ENCODE measurements at places on chromosomes 2 and 18.

GRCh38 chr2:111884592-111884964 is 585 bp upstream of the ANAPC1 start:
- DNase-seq, result no peak

DNA sequence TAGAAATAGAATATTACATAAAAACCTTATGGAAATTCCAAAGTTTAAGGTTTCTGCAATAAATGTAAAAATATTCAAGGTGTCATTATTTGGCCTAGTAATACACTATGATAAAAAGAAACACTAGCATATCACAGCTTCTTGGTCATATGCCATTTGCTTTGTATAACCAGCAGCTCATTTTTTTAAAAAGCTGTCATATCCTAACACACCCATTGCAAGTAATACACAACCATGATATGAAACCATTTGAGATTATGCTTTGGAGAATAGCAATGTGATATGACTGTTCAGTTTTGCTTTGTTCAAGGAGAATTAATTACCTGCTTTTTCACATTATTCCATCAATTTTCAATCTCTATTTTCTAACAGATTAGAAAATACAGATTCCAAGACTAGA is 149.0 kb downstream of the IKZF2 start:
- DNase-seq, result no peak

- no peak for DNase-seq
Observed at GRCh38 chr18:59575995-59576394, 121.2 kb downstream of the CCBE1 start.

- DNase-seq, result no peak
Observed at GRCh38 chr2:176461098-176461808, 192.0 kb downstream of the MTX2 start.

- DNase-seq, result no peak
Observed at GRCh38 chr2:36356990-36357846, 1.6 kb downstream of the CRIM1 start.

DNA sequence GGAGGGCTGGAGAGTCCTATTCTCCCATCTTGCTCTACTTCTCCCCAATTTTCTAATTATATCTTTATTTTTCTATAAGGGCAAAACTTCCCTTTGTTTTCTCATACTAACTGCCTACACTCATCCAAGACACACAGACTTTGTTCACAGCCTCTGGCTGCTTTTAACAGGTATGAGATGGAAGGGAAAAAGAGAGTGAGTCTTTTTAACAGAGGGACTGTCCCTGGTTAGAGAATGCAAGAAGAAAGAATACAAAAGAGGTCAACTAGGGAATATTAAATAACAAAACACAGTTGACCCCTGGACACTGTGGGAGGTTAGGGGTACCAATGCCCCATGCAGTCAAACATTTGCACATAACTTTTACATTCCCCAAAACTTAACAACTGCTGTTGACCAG is 41.8 kb downstream of the SP100 start:
- no peak for DNase-seq

GRCh38 chr2:215816424-215816823 is 196.9 kb downstream of the MREG start:
- DNase-seq, result no peak

- DNase-seq, result no peak
Observed at GRCh38 chr2:36068086-36068485, 287.5 kb upstream of the CRIM1 start.

- DNase-seq, result no peak
Observed at GRCh38 chr2:42865884-42866881, 73.8 kb upstream of the HAAO start.

DNA sequence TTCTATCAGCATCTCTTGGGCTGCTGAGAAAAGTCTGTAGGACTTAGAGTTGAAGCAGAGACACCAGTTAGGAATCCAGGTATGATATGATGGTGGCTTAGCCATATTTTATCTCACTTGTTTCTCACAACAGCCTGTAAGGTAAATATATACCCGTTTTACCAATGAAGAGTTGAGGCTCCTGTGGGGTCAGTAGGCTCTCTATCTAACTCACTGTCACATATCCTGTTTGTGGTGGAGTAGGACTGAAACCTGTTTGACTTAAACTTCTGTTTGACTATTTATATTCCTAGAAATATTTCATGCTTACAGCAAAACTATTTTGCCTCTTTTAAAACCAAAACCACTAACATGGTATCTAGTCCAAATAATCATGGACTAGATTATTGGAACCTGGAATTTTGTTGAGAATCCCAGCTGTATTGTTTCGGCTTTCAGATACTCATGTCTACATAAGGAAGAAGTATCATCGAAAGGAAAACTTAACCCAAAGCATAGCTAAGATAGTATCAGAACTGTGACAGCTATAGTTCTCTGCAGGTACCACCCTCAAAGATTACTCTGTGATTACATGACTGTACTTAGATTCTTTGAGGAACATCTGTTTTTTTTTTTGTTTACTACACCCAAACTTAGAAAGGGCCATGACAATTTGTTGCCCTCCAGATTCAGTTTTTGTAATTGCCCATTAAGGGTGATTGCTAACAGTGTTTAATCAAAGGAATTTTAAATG is 216.1 kb upstream of the THUMPD2 start:
- no peak for DNase-seq

DNA sequence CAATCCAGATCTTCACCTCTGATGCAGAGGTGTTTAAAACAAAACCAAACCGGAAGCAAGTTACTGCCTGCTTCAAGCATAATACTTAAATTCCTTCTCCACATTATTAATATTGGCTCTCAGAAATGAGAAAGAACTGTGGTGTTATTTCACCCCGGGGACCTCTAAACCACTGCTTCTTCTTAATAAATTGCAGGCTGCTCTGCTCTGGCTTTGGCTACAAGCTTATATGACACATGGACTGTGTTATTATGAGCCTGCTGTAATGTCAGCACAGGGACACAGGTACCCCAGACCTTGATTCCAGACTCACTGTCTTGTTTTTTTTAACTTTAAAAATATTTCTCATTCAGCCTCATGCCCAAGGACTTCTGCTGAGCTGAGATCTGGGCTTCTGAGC is 45.1 kb downstream of the ST6GAL2 start:
- no peak for DNase-seq

DNA sequence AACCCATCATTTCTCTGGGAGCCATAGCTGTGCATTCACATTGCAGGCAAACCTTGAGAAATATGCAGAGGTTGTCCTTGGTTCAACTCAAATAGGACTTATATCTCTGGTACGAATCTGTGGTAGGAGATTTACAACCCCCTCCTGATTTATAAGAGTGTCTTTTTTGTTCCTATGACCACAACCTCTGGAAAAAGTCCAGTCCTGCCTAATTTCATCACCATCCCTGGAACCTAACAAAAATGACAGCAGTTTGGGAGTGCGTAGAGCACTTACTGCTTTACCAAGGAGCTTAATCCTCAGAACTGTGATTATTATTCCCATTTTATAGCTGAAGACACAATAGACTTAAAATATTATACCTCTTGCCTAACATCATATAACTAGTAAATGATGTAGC is 66.5 kb downstream of the VWC2L start:
- DNase-seq, result no peak

DNA sequence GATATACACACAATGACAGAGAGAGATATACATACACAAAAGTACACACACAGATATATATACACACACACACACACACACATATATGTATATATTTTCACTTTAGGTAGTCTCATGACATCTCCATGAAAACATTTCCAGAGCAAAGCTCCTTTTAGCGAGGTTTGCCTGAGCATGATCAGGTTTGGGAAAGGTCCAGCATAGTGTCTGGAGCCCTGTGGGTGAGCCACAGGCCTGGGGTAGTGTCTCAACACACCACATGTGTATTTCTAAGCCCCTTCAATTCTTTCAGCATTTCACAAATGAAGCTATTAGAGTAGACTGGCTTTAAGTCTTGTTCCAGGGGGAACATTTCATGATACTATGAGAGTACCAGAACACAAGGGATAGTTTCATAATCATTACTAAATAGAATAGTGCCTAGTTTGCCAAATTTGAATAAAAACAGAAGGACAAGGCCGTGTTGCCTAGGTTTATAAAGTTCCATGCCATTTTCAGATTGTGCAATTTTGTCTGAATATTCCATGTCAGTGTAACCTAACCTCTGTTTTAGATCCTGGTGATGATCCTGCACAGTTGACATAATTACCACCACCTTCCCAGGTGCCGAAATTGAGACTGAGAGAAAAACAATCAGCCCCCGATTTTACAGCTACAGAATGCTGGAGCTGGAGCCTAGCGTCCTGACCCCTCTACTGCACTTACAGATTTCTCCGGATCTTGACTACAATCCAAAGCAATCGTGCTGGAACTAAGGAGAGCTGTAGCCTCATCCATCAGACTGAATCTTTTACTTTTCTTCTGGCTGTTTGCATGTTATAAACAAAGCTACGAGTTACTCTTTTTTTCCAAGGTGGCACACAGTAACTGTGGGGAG is 332.7 kb downstream of the CYRIA start:
- peak; percentile 97 for DNase-seq

- DNase-seq, result no peak
Observed at GRCh38 chr18:77056344-77057005, 76.1 kb downstream of the MBP start.

GRCh38 chr2:237431837-237432236 is 17.9 kb upstream of the COL6A3 start:
- no peak for DNase-seq

- DNase-seq, result no peak
Observed at GRCh38 chr2:45661828-45662227, 10.4 kb downstream of the PRKCE start.

- no peak for DNase-seq
Observed at GRCh38 chr2:237254911-237255578, 158.9 kb downstream of the COL6A3 start.

GRCh38 chr2:201465524-201465971 is 14.0 kb downstream of the STRADB start:
- DNase-seq, result no peak

- DNase-seq, result no peak
Observed at GRCh38 chr2:88735853-88736252, 44.4 kb downstream of the RPIA start.

GRCh38 chr18:70453058-70453775 is 164.4 kb downstream of the SOCS6 start:
- DNase-seq, result no peak

DNA sequence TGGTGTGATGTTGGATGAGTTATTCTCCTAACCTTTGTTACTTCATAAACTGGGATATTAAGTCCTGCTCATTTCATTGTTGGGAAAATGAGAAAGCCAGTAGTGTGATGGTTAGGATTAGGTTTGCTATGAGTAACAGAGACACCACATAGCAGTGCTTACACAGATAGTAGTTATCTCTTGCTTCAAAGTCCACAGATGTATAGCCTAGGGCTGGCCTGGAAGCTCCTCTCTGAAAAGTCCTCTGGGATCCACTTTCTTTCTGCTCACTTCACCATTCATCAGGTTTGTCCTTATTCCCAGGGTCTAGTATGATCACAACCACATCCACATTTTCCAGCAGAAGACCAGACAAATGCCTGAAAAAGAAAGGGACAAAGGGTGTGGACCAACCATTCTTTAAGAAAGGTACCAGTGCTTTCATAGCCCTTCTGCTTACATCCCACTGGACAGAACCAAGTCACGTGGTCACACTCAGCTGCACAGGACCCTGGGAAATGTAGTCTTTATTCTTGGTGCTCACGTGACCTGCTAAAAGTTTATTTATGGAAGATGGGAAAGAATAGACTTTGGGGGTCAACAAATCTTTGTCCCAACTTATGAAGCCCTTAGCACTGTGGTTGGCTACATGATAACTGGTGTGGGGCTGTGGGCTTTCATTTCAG is 108.9 kb downstream of the INSIG2 start:
- peak; percentile 22 for DNase-seq

DNA sequence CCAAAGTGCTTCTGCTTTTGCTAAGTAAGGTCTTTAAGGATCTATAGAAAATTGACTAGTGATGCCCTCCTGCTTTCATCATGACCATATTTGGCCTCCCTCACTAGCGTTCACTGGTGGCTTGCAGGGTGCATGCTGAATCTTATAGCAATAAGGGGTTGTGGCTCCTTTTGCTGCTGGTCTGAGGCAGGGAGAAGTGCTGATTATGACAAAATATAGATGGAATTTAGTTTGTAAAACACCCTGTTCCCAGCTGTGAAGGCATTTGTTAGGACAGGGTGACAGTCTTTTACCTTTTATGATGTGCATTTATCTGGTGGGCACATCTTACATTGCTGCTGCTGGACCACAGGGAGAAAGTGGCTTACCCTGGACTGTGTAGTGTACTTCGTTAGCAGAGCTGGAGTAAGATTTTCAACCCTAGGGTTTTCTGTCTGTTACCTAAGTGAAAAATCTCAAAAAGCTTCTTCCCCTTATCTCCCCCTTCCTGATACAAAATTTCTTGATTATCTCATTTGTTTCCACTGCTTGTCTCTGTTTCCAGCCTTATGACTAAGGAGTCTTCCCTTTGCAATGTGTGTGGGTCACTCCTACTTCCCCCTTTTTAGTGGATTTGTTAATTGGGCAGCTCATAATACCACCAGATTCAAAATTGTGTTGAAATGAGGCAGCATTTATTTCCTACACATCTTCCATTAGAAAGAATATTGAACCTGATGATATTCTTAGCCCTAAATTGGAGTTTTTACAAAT is 21.2 kb upstream of the RPL37A start:
- no peak for DNase-seq

GRCh38 chr2:230778350-230779063 is 65.9 kb downstream of the CAB39 start:
- DNase-seq, result no peak

- DNase-seq, result no peak
Observed at GRCh38 chr2:28824207-28824606, 13.6 kb downstream of the SPDYA start.

- DNase-seq, result no peak
Observed at GRCh38 chr18:61887838-61888237, 5.0 kb downstream of the RNF152 start.

GRCh38 chr2:77086478-77086877 is 435.7 kb downstream of the LRRTM4 start:
- no peak for DNase-seq

DNA sequence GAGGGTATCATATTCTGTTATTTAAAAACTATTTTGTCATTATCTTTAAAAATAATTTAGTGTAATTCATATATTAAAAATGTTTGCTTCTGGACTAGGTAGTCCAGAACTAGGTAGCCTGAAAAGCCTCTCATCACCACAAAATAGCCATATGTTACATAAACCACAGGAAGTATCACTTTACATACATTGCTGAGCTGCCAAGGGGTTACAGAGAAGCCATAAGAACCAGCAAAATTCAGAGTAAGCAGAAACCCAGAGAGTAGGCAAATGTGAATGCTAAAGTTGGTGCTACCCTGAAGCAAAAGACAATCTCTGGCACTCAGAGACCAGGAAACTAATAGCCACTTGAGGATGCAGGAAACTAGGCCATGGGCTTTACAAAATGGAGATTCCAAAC is 60.9 kb downstream of the LOXHD1 start:
- DNase-seq, result no peak

All from BE2C (cell line).